Stimulated activated CD4-positive, alpha-beta T cell treated with anti-CD3 and anti-CD28 coated beads, TNF-alpha, amount 100 ng/mL, for 1 hour (primary cell): ENCODE measurements at places on chromosomes 12 and 14.

- no peak for DNase-seq
Observed at GRCh38 chr12:100024974-100025555, 40.3 kb upstream of the ANKS1B start.

GRCh38 chr14:76767681-76768656, 6.7 kb downstream of the VASH1 start:
- DNase-seq = peak; percentile 18

DNA sequence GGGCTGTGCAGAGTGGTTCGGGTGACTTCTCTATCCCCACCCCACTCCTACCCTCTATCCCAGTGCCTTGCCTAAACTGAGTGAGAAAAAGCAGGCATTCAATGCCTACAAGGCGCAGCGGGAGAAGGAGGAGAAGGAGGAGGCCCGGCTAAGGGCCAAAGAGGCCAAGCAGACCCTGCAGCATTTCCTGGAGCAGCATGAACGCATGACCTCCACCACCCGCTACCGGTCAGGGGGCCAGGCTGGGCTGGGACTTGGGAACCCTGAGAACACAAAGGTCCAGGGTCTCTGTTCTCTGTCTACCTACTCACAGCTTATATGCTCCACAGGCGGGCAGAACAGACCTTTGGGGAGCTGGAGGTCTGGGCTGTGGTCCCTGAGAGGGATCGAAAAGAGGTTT, 11.7 kb downstream of the PRPF40B start:
- DNase-seq = no peak

DNA sequence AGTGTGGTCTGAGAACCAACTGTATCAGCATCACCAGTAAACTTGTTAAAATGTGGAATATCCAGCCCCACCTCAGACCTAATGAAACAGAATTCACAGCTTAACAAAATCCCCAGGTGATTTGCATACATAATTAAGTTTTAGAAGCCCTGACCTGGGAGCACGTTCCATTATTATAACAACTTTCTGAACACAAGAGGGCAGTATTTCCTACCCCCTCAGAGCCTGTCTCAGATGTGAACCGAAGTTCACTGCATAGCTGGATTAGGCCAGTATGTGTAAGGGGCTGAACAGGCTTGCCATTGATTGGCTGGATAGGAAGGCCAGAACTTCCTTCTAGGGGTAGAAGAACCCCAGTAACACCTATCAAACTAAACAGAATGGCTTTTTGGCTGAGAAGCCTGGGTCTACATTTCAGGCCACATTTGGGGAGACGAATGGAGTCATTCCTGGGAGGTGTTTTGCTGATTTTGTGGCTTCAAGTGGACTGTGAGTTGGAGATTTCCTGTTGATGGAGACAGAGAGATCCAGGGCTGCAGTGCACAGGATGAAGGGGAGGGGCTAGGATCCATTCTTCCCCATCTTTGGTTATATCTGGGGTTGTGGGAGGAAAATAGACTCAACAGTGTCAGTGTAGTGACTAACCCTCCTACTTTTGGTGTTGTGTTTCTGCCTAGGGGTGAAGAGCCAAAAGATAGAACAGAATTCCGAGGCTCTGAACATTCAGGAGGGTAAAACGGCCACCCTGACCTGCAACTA, 94.7 kb upstream of the OR4E1 start:
- no peak for DNase-seq

GRCh38 chr12:65517656-65518210, 239.2 kb downstream of the MSRB3 start:
- no peak for DNase-seq

DNA sequence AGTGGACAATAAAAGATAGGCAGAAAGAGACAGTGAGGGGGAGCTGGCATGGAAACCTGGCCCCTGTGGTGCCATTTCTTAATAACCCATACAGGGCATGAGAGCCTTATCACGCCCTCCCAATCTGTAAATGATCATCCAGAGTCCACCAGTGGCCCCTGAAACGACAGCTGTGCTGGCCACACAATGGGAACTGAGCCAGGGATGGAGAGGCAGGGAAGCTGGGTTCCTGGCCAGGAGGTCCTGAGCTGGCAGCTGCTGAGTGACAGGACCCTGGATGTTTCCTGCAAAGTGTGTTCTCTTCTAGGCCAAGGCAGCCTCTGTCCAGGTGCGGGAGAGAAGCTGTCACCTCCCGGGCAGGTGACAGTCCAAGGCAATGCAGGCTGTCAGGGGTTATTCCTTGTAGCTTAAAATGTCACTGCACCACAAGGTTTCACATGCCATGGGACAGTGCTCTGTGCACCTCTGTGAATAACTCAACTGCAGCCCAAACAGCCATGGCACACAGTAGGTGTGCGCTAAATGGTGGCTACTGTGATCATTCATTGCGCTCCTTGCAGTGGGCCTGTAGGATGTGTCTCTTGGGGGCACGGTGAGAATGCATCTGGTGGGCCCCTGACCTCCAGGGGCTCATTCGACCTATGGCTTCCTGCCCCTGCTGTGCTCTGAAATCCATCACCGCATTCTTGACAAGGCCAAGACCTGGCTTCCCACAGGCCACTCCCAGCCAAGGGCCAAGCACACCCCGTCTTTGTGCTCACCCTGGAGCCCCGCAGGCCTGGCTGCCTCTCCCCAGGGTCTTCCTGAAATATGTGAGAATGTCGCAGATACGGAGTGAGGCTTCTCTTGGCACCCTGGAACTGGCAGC, 46.3 kb upstream of the BCL11B start:
- DNase-seq = no peak

GRCh38 chr14:64000749-64001148, 147.9 kb downstream of the SYNE2 start:
- DNase-seq = no peak

DNA sequence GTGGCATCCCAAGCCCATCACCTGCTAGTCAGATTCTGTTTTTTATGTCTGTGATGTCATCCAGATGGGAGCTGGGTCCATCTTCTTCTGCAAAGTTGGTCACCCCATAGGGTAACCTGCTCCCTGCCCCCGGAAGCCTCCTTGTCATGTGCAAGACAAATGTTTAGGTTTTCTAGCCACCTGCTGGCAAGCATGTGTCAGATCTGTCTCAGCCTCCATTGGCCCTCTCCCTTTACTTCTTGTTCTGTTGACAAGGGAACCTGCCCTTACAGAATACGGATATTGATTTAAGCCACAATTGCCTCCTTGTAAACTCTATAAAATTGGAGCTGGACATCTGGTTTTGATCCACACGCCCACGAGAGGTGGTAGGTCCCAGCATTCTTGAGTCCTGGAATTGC, 7.5 kb downstream of the NTF3 start:
- no peak for DNase-seq

- no peak for DNase-seq
Observed at GRCh38 chr12:97259098-97259497, 203.5 kb upstream of the RMST start.

DNA sequence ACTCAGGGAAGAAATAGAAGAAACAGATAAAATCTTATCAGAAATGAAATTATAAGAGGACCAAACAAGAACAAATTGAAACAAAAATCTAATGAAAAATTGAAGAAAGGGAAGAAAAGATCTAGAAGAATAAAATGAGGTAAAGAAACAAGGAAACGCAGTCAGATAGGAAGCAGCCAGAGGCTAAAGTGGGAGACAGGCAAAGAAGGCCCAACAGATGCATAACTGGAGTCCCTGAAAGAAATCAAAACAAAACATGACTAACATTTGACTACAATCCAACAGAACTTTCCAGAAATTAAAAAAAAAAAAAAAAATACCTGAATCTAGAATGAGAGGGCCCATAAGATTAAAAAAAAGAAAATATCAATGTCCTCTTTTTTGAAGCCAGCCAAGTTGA, 65.6 kb downstream of the AMN start:
- DNase-seq = no peak

- no peak for DNase-seq
Observed at GRCh38 chr12:117059156-117059555, 40.1 kb downstream of the TESC start.

GRCh38 chr14:72894623-72895378, 900 bp upstream of the DPF3 start:
- no peak for DNase-seq

DNA sequence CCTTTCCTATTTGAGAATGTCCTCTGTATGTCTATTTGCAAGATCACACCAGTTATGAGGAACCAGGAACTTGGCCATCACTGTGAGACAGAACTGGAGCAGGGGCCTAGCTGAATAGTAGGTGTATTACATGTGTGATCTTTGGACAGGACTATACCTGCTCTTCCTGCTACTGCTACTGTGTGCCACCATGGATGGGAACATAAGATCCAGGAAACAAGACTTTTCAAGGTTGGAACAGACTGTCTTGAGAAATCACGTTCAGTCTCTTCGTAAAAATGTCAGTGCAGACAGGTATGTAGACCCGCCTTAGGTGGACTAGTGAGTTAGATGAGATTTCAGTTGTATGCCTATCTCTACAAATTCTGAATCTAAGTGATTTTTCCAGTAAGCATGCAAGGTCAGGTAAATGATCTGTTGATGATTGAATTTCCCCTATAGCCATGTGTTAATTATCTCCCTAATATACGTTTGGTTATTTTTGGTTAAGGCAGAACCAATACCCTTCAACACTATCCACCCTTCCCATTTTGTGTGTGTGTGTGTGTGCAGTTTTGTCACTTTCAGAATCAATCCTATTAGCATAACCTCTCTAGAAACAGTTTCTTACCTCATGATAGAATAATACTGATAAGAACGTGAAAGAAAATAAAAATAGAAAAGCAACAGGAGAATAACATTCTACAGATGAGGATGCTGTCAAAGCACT, 7.1 kb downstream of the A2M start:
- no peak for DNase-seq

- DNase-seq = no peak
Observed at GRCh38 chr12:106954462-106955376, 988 bp upstream of the TMEM263 start.

- DNase-seq = no peak
Observed at GRCh38 chr14:37668646-37669045, 73.2 kb downstream of the TTC6 start.

DNA sequence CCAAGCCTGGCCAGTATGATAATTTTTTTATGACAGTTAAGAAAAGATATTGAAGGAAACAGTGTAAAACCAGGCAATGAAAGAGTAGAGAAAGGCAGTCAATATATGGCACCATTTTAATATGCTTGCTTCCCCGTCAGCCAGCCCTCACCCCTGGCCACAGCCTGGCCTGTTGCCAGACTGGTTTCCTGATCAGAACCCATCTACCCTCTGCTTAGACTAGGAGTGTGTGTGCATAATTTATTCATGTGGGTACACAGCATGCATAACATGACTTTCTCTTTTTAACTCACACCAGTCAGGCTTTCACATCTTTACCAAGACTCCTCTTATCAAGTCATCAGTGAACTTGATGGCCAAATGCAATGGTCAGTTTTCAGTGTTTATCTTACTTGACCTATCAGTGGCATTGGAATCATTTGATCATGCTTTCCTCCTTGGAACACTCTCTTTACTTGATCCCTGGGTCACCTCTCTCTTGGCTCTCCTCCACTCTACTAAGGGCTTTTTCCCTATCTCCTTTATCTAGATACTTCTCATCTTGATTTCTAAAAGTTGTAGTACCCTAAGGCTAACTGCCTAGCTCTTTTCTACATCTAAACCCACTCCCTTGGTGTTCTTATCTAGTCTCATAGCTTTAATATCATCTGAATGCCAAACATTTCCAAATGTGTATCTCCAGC, 10.0 kb upstream of the GPR19 start:
- DNase-seq = peak; percentile 58

DNA sequence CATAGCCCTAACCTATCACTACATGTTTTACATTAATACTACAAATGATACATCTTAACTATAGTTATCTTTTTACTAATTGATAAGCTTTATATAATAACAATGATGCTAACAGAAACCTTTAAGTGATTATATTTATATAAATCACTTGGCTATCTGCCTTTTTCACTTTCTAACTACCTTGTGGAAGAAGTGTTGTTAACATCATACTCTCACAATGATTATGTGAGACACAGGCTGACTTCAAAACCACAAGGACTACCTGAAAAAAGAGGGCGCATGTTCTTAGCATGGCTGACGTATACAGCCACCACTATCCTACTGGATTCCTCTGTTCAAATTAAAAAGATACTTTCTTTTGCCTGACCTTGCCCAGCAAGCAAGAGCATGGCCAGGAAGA, 135.3 kb upstream of the SOX5 start:
- DNase-seq = no peak

- DNase-seq = no peak
Observed at GRCh38 chr12:32419520-32419960, 20.2 kb downstream of the FGD4 start.

- no peak for DNase-seq
Observed at GRCh38 chr14:22420598-22421186, 168.3 kb downstream of the DAD1 start.

DNA sequence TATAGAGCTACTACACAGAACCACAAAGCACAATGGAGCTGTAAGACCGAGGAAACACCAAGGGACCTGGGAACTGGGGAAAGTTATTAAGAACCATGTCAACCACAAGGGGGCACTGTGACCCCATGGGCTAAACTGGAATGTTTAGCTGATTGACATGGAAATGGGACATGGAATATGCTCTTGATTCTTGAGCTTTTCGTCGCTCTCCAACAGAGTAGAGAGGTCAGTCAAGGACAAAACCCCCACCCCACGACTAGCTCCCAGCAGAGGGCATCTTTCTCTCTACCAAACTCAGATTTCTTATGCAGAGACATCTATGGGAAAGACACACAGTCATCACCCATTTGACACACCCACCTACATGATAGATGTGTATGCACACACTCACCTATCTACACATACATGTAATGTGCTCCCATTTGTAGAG, 10.1 kb downstream of the NDRG2 start:
- DNase-seq = peak; percentile 70

DNA sequence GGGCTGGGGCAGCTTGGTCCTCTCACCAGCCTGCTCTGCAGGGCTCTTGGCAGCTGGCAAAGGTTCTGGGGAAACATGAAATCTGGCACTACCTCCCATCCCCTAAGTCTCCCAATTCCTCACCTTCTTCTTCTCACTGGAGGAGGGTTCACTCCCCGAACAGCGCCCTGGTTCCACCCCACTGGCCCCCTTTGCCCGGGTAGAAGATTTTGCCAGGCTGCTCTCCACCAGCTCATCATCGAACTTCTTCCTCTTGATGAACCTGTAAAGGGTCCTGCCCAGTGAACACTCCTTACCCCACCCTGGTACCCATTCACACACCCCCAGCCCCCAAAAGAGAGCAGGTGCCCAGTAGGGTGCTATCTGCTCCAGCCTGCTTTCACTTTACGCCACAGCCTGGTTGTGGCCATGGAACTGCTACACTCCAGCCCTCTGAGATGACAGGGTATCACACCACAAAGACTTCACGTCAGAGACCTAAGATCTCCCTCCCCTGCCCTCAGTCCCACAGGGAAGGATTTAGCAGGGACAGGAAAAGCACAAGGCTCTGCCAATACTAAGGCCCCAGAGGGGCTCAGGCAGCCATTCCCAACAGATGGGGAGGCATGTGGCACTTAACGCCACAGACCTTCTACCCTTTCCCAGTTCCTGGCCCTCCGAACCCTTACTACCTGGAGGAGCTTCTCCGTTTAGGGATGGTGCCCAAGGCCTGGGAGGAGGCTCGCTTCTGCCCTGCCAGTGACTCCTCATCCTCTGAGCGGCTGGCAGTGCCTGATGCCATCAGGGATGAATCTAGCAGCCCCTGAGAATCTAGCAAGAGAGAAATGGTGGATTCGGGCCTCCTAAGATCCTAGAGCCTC, 2.3 kb downstream of the MCRS1 start:
- DNase-seq = no peak
